Inflammatory macrophage treated with lipopolysaccharide for 1 hour (primary cell): ENCODE measurements at places on chromosomes 4 and X.
A peak's percentile ranks its signal among the peaks of the same experiment; 100 is the strongest.

DNA sequence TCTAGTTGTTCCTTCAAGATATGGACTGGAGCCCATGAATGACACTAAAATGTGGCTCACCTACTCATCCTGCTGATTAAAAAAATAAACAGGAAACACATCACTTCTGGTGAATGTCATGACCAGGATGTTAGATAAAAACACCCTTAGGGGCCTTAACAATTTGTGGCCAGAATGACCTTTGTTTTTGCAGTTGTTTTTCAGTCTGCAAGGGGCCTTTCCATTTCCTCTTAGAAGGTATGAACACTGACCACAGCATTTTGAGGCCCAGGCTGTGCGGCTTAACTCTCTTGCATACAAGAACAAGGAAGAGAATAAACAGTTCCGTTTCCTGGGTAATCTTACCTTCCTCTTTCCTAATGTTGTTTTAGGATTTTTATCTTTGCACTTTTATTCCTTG lies 113.2 kb downstream of the IL1RAPL2 start:
- no peak for DNase-seq

GRCh38 chr4:39732728-39733127 lies 34.8 kb downstream of the UBE2K start:
- DNase-seq = no peak

DNA sequence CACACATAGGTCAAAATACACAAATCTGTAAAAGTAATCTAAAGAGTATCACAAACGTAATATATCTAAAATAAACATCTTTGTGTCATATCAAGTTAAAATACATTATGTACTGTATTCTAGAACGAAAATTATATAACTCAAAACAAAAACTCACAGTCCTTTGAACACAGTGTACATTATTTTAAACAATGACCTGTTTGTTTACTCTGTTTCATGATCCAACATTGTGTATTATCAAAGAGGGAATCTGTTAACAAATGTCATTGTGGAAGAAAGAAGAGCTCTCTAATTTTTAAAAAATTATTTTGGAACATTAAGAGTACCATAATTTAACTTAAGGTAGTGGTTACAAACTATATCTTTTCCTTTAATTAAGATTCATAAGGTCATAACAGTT lies 144.1 kb downstream of the FRYL start:
- no peak for DNase-seq

- no peak for DNase-seq
Measured at GRCh38 chrX:103066606-103067005, 2.6 kb upstream of the BEX1 start.

DNA sequence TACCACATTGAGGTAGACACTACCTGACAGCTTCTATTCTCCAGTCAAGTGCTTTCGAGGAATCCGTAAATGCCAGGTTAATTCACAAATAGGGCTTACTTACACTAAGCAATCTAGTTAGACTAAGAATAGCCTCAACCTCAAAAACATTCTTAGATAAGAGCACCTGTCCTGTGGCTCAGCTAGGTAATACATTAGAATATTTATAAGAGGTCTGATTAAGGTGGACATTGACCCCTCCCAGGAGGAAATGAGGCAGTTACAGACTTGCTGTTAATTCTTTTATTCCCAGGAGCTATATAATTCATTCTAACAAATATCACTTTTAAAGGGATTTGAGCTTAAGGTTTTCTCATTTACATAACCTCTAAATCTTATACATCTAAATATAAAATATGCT lies 758.1 kb downstream of the GRID2 start:
- DNase-seq = no peak

DNA sequence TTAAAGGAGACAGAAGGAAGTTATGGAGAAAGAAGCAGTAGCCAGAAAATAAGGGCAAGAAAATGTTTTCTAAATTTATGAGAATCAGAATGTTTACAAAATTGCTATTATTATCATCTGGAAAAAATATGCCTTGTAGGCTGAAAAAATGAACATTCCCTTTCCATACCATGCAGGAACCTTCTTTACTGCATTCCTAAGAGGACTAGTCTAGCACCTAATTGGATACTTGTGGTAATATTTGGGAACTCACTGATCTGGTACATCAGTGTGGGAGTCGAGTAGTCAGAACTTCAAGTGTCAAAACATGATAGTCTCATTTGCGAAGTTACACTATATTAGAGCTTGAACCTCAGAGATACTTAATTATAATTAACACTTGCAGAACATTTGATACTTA lies 51.9 kb downstream of the TET2 start:
- no peak for DNase-seq

- no peak for DNase-seq
Measured at GRCh38 chr4:70473679-70474078, 1.7 kb downstream of the MUC7 start.

DNA sequence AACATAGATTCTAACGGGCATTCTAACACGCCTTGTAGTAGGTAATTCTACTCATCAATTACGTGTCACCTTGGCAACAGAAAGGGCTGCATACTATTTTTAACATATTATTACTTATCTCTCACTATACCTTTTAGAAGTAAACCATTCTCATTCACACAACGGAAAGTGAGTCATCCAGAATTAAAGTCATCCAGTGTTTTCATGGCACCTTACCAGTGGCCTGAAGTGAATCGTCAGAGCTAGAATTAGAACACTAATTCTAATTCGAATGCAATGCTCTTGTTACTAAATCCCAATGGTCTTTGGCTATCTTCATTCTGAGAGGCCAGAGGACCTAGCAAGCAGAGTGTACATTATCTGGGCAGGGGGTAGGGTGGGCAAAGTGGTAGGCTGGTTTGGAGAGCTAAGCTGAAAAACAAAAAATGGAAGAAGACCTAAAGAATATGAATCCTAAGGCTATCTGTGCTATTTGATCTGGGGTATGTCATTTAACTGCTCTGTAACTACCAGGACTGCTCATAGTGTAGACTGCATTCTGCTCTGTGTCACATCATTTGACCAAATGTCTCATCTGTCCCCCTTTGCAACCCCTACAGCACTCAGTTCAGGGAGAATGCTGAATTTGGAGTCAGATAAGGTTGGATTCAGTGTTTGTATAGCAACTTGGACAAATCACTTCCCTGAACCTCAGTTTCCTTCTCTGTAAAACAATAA lies 96.5 kb downstream of the HDAC8 start:
- no peak for DNase-seq

- no peak for DNase-seq
Measured at GRCh38 chrX:2654436-2655340, 36.4 kb upstream of the CD99 start.

DNA sequence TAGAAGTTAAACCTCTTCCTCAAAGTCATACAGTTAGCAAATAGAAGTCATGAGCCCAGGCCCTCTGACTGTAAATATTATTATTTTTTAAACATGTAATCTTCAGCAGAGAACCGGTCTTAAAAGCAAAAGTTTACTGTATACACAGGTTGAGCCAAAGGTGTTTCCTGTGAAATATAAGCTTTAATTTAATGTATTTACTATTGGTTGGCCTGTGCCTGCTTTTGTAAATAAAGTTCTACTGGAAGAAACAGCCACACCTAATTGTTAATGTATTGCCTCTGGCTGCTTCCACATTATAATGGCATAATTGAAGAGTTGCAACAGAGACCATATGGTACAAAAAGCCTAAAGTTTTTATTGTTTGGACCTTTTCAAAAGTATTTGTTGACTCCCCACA lies 61.0 kb upstream of the PRDM8 start:
- DNase-seq = no peak

GRCh38 chrX:54085666-54086065 lies 41.4 kb upstream of the PHF8 start:
- no peak for DNase-seq

GRCh38 chrX:132858018-132858417 lies 100.4 kb downstream of the HS6ST2 start:
- no peak for DNase-seq

- no peak for DNase-seq
Measured at GRCh38 chrX:41604766-41605543, 83.8 kb upstream of the GPR34 start.

DNA sequence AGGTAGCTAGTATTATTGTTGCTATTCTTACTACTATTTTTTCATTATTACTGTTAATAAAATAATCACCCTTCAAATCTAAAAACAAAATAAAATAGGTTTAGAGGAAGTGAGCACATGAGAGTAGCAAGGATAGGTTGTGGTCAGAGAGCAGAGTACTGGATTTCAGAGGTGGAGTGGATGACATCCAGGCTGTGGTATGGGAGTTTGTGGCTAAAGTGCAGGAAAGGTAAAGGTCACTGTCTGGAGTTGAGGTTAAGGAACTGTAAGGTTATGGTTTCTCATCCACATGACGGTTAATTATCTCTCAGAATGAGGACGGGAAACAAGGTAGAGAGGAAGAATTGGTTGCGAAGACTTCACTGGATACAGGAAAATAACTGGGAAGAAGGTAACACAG lies 27.7 kb downstream of the STEEP1 start:
- DNase-seq = no peak

DNA sequence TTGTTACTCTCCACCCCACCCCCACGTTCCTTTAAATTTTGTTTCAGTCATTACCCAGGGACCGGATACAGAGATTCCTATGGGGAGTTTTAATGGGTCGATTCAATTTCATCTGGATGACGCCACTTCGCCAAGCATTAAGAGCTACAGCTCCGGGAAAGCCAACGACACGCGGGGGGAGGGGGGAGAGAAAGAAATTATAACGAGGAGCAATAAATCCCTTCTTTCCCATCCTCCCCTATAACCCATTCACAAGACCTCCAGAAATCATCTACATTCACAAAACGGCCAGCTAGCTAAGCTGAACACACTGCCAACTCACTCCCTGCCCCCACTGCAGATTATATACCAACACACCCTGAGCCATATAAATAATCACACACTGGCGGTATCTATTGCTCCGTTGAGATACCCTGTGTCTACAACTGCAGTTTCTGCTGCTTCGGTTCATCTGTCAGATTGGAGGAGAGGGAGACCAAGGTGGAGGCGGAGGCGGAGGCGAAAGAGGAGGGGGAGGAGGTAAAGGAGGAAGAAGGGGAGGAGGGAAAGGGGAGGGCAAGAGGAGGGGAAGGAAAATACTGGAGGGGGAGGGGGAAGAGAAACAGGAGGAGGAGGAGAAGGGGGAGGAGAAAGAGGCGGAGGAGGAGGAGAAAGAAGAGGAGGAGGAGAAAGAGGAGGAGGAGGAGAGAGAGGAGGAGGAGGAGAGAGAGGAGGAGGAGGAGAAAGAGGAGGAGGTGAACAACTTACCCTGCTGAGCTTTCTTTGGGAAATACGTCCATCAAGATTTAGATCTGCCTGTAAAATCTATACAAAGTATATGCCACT lies 113.9 kb upstream of the VAMP7 start:
- DNase-seq = no peak

- no peak for DNase-seq
Measured at GRCh38 chrX:151239751-151240150, 63.4 kb downstream of the GPR50 start.

- no peak for DNase-seq
Measured at GRCh38 chr4:82331814-82332213, 42.0 kb downstream of the HNRNPD start.

- DNase-seq = no peak
Measured at GRCh38 chr4:165738571-165738970, 134.5 kb upstream of the TLL1 start.

DNA sequence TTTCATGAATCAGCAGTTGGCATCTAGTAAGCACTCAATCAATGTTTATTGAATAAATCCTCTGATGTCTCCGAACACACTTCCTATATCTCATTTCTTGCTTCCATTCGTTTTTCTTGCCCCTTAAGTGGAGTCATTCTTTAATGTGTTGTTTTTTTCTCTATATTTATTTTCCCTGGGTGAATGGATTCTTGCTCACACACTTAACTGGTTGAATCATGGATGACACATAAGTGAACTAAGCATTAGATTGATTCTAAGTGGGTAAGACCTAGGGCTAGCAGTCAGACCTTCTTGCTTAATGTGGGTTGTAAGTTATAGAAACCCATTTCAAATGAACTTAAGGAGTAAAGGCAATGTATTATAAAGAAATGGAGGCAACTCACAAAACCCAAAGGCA lies 111.1 kb downstream of the RTL3 start:
- DNase-seq = no peak

DNA sequence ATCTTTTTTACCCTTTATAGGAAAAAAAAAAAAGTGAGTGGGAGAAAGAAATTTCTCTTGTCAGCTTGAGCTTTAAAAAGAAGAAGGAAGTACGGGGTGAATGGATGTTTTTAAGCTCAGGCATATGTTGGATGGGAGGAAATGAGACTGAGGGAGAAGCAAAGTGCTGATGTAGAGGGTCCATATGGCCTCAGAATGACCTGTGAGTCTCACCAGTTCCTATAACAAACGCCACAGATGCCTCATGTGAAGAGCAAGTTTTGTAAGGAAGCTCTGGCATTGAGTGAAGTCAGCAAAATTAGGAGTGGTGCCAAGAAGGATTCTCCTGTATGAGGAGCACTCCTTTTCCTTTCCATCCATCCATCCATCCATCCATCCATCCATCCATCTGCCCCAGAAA lies 214.6 kb downstream of the PTTG2 start:
- DNase-seq = peak; percentile 70

DNA sequence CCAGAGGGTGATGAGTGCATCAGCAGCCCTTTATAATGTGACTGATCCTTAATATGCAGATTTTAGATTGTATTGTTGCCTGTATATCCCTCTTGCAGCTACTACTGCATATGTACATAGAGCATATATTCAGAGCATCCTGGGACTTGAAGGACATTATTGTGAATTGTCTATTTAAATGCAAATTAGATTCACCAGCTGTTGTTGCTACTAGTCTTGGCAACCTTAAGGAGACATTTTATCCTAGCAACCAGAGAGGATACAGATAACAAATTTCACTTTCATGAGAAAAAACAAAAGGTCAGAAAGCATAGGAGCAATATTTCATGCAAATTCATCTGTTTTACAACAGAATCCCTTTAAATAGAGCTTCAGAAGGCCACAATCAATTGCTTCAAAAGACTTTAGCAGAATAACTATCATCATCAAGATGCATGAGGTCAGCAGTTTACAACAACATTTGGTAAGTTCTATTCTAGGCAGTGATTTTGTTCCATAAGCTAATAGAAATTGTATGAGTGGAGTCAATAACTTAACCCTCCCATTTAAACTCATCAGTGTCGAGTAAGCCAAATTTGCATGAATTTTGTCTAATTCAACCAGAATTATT lies 148.6 kb downstream of the GC start:
- no peak for DNase-seq

DNA sequence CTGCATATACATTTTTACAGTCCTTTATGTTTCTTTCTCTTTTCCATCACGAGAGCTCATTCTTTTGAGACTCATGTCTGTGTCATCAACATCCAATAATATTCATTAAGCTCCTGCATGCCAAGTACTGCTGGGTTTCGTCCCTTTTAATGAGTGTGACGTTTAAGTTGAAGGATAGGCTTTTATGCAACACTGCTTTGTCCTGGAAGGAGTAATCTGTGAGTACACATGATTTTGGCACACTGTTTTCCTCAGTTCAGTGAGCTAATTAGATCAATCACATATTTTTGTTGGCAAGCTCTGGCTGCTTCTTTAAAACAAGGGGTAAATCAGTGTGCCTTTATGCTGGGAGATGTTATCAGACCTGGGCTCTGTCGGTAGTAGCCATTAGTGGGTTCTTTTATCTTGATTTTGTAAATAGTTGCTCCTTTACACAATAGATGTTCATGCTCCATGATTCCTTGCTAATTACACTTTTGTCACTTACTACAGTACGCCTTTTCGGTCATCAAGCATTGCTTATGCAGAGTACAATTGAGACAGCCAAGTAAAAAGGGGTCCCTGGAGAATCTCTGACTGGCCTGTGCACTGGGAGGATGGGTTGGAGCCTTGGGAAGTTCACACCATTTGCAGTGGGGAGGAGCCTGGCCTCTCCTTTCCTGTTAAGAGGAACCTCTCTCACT lies 132.6 kb downstream of the FHIP1A start:
- DNase-seq = no peak
